ENCODE measurements at places on chromosomes 3 and 15.

- no peak for DNase-seq
Measured at GRCh38 chr3:46960081-46960701, 16.4 kb downstream of the CCDC12 start.

DNA sequence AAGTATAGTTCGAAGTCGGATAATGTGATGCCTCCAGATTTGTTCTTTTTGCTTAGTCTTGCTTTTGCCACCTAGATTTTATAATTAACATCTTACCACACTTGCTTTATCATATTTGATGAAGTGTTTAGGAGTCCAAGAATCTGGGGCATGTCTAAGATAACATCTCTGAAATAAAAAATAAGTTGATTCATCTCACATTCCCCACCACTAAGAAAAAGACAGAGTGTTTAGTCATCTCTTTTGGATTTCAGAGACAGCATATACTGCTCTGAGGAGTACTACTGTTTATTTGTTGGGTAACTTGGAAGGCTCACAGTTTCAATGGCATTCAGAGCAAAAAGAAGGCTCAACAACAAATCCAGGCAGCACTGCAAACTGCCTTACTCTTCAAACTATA lies 324.2 kb upstream of the ATP11B start:
- no peak for DNase-seq

DNA sequence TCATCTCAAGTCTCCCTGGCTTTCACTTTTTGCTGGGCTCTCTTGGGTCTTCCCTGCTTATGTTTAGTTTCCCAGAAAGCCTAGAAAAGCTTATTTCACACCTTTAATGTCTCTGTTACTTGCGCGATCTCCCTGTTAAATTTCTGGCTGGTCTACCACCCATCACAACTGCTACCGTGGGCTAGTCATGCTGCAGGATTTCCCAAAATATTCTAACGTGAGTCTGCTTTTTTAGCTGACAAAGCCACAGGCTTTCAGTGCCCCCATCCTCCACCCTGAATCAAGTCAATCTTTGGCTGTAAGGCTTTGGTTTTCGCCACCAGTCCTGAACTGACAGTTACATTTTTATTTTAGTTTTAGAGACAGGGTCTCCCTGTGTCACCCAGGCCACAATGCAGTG lies 74.1 kb downstream of the SUMF1 start:
- DNase-seq = no peak

GRCh38 chr15:41819455-41820050 lies 8.3 kb upstream of the JMJD7 start:
- DNase-seq = no peak

DNA sequence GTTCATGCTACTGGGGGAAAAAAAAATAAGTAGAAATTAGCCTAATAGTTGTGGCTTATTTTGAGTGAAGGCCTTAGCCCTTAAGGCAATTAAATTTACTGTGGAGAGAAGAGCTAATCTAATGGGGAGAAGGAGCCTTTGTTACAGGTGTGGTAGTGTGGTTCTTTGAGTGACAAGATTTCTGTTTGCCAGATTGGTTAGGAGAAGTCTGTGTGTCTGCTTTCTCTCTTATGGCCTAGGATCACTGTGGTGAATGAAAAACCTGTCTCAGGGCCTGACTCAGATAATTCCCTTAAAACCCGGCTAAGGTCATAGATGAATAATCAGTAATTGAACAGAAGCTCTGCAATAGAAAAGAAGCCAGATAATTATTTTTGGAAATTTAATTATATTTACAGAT lies 27.0 kb downstream of the OPA1 start:
- no peak for DNase-seq

- no peak for DNase-seq
Measured at GRCh38 chr3:180189310-180189648, 152.5 kb upstream of the PEX5L start.

DNA sequence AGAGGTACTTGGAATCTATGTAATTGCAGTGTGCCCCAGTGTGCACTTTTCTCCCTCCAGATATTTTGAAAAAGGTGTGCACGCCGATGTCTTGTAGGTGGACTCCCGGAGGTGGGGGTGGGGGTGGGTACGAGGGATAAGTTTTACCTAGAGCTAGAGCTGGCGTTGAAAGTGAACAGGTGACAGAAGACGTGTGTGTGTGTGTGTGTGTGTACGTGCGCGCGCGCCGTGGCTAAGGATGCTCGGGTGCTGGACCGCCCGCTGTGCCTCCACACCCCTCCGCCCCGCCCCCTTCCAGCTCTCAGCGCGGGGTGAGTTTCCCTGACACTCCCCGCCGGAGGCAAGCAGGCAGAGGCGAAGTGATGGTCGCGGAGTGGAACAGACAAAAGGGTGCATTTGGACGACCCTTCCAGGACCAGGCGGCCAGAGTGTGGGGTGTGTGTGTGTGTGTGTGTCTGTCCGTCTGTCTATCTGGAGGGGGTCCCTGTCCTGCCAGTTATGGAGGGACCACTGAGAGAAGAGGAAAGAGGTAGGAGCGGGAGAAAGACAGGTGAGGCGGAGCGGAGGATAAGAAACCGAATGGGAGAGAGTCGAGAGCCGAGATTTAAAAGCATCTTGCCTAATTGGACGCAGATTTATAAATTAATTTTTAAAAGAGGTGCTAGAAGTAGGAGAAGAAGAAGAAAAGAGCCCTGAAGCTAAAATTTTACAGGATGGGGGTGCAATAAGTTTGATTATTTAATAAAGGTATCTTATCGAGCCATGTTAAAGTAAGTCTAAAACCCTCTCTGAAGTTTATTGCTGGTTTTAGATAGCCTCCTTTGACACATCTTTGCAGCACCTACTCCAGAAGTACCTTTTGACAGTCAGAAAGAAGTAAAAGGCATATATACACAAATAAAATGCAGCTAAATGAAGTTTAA lies 335.8 kb upstream of the THRB start:
- no peak for DNase-seq

DNA sequence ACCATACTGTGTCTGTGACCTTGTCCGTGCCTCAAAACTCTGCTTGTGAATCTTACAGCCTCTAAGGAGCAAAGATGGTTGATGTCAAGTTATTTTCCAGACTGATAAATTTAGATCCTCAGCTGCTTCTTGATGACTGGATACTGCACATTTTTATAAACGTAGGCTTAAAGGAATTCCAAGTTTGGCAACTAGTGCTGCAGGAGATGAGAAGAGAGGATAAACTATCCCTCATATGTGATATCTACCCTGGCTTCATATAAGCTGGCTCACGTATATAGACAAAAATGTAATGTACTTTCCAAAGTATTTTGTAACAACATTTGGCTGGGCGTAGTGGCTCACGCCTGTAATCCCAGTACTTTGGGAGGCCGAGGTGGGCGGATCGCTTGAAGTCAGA lies 89.6 kb downstream of the GMPS start:
- DNase-seq = no peak

GRCh38 chr15:89244574-89244903 lies 760 bp downstream of the FANCI start:
- DNase-seq = no peak

DNA sequence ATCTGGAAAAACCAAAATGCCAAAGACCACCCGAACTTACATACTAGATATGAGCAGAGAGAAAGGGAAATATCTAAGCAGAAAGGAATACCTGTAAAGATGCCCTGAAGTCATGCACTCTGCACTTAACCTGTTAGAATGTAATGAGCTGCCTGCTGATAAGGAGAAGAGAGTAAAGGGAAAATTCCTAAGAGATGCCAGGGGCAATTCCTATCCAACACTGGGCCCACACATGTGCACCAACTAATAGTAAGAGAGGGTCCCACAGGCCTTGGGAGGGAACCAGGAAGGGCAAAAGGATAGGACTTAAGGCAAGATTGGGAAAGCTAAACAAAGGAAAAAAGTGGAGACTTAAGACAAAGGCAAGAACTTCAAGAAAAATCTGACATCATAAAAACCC lies 189.5 kb downstream of the NSUN3 start:
- DNase-seq = no peak

DNA sequence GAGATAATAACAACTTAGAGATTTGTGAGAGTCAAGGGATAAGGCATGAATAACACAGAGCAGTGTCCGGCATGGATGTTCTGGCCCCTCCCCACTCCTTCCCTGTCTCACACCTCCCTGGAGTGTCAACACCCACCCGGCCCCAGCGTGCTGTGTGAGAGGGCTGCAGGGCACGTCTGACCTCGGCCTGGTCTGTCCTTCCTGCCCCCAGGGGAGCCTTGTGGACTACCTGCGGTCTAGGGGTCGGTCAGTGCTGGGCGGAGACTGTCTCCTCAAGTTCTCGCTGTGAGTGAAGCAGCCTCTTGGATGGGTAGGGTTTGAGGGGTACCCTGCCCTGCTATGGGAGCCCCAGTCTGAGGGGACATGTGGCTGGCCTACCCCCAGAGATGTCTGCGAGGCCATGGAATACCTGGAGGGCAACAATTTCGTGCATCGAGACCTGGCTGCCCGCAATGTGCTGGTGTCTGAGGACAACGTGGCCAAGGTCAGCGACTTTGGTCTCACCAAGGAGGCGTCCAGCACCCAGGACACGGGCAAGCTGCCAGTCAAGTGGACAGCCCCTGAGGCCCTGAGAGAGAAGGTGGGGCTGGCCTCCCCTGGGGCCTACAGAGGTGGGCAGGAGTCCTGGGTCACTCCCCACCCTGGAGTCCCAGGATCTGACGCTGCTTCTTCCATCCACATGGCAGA lies 11.2 kb upstream of the LMAN1L start:
- no peak for DNase-seq

- no peak for DNase-seq
Measured at GRCh38 chr3:45553469-45553974, 41.0 kb upstream of the LIMD1 start.

DNA sequence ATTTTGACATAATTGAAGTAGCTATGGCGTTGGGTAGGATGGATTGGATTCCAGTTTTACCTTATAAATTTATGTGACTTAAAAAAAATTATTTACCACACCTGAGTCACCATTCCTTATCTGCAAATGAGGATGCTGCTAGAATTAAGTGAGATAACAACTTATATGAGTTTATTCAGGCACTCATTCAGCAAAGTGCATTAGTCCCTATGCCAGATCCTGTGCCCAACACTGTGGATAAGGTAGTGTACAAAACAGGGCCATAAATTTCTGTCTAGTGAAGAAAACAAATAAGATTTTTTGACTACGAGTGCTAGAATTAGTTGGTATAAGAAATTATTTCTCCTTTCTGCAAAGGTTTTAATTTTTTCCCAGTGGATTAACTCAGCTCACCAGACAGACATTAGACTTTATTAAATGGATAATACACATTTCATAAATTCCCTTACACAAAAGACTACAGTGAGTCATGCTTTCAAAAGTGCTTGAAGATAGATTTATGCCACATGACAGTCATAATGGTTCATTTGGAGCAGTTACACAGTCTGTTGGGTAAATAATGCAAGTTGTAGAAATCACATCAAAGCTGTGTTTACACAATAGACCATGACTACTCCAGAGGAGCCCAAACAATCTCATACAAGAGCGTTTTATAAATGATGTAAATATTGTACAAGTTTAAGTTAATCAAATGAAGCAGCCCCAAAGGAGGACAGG lies 129.9 kb upstream of the TGFBR2 start:
- DNase-seq = no peak

- DNase-seq = peak; percentile 24
Measured at GRCh38 chr3:149657321-149657925, 402 bp downstream of the WWTR1 start.

DNA sequence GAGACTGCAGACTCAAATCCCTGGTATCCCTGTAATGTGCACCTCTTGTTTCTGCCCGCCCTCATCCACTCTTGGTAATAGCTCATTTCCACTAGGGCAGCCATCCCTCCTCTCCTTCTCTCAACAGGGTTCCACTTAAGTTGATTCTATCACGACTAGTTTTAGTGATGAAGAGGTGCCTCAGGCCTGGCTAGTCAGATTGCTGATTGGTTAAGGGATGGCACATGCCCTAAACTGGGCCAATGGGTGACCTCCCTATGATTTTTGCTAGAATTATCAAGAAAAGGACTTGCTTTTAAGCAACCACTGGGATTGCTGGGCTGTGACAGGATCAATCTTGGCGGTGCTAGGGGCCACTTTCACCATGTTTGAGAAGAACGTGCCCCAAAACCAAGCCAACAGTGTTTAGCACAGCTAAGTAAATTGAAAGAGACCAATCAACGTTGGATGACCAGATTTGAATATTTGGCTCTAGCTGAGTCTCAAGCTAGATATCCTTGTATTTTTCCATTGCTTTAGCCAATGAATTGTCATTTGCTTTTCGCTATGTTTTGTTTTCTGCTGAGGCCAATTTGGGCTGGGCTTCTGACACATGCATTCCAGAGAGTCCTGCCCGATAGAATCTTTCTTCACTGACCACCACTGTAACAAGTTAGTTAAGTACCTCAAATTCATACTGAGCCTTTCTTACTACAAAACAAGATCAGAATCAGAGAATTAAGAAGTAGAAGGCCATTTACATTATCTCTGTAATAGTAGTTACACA lies 131.0 kb downstream of the PDZRN3 start:
- DNase-seq = no peak

- no peak for DNase-seq
Measured at GRCh38 chr3:8621872-8622271, 22.7 kb downstream of the SSUH2 start.

GRCh38 chr3:146967783-146968182 lies 362.6 kb upstream of the PLSCR5 start:
- no peak for DNase-seq

- DNase-seq = no peak
Measured at GRCh38 chr3:159922861-159923312, 65.7 kb upstream of the IL12A start.

GRCh38 chr3:167669699-167670098 lies 16.0 kb upstream of the WDR49 start:
- DNase-seq = no peak

DNA sequence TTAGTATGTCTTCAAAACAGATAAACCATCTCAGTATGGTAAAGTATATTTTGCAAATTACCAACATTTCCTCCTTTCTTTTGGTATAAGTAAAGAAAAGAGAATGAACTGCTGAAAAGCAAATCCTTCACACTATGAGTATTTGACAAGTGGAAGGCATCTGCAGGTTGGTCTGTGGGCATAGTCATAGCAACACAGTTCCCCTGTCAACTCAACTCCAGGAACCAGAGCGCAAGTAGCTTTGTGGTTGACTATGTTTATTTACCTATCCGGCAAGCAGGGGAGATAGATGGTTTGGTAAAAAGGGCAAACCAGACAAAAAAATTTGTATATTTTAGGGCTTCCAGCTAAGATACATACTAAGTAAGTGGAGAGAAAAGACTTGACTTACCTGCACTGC lies 88.3 kb upstream of the PPIB start:
- DNase-seq = no peak

DNA sequence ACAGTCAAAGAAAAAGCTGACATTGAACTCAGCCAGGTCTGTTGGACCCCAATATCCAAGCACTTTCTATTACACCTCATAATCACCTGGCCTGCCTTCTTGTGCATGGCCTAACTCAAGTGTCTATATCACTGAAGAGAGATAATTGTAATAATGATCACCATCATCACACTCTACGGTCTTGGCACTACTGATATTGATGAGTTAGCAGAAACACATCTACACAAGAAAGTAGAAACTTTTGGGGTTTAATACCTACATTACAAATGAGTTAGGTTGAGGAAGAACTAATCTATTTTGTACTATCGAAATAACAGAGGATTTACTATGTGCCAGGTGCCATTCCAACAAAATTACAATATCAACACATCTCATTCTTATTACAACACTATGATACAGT lies 30.7 kb downstream of the TUSC7 start:
- DNase-seq = no peak

- no peak for DNase-seq
Measured at GRCh38 chr3:164465172-164465571, 613.1 kb downstream of the SI start.

GRCh38 chr3:123067689-123068600 lies 1.1 kb downstream of the PDIA5 start:
- no peak for DNase-seq

Data from smooth muscle cell of the brain vasculature (primary cell).